Skeletal muscle cell (primary cell): ENCODE measurements at places on chromosomes 4 and X.

DNA sequence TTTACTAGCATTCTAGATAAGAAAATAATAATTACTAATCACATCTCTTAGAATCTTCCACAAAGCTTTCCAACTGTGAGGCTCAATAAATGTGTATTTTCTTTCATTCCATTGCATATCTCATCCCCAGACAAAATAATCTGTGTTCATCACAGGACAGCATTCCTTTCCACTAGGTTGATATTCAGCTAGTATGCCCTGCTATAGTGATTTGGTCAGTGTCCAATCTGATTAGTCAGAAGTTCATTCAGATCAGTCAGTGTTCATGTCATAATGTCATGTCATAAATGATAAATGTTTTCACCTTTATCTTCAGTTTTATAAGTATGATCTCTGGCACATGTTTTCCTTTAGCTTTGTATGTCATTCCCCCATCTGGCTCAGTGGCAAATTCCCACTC is 611.4 kb downstream of the KCTD8 start:
- DNase-seq: no peak

DNA sequence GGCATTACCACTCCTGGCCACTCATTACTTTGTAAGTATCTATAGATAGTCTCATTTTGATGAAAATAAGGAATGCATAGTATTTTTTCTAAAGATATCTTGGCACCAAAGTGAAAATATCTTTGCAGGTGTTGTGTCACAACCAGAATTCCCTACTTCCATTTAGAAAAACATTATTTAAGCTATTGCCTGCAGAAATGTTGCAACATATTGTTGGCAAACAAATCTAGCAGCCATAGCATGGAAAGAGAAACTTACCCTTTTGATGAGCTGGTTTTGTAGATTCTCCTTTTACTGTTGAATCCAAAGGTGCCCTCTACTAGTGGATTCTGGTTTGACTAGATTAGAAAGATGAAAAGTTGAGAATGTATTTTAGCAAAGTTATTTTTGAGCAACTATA is 138.8 kb downstream of the AREG start:
- DNase-seq: no peak

DNA sequence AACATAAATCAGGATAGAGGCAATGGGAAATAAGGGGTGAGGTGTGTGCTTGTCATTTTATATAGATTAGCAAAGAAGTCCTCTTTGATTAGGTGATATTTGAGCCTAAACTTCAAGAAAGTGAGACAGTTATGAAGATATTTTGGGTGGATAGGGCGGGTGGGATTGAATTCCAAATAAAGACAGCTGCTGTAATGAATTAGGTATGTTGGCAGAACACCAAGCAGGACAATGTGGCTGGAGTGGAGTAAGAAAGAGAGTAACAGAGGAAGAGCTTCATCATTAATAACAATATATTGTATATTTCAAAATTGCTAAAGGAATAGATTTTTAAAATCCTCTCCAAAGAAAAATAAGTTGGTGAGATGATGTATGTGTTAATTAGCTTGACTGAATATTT is 91.0 kb upstream of the CENPE start:
- no peak for DNase-seq

DNA sequence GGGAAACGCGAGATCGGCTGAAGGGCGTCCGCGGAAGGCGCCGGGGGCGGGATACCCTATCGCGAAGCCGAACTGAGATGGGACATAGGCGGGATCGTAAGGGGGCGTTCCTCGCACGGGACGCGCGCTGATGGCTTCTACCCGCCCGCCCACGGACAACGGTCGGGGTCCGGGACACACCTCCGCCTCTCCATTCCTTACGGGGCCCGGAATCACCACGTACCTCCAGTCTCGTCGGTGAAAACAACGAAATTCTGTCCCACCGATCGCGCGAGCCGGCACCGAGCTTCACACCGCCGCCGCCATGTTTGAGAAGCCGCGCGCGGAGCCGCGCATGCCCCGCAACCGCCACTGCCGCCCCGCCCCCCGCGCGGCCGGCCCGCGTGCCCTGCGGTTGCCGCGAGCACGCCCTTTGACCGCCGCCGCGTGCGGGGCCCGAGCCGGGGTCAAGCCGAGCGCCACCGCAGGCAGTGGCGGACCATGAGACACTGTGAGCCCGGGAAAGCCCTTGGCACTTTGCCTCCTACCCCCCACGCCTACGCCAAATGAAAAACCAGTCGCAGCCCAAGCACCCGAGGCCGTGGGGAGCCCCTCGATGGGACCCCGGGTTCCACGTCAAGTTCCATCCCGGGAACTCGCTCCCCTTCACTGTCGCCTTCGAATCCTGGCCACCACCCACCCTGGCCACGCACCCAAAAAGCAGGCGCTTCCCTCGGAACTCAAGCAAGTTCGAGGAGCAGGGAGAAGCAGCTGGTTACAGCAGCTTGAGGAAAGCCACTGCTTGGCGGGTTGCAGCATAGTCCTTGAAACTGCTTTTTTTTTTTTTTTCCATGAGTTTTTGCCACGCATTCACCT is at the start of gene SCML2:
Gene SCML2, minus strand, starts transcription at position 320 of the 855 bp plus-strand sequence. CDS start 20,617 bp downstream, outside the sequence.
- no peak for DNase-seq

DNA sequence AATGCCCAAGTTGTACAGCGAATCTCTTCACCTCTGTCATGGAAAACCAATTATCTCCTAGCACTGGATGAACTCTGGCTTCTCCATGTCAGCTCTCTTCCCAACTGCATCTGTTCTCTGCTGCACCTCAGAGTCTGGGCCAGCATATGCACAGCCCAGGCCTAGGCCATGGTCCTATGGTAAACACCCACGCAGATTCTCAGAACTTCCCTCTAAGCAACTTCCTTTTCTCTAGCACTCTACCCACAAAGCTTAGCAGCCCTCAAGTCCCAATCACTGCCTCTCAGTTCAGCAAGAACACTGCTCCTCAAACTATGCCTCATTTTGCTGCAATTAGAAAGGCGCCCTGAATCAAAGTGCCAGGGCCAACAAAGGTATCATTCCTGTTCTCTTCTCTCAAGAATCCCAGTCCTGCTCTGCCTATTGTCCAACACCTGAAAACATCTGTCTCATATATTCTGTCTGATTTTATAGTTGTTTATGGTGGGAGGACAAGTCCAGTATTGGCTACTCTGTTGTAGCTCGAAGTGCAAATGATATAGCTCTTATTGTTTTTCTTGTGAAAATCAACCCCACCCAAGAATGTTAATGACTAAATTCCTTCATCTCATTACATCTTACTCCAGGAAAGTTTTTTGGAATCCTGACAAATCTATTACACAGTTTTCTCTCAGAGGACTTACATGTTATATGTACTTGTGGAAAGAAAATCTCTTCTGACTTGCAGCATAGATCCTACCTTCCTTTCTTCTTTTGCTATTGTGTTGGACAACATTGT is 85.4 kb downstream of the DCHS2 start:
- DNase-seq: no peak

DNA sequence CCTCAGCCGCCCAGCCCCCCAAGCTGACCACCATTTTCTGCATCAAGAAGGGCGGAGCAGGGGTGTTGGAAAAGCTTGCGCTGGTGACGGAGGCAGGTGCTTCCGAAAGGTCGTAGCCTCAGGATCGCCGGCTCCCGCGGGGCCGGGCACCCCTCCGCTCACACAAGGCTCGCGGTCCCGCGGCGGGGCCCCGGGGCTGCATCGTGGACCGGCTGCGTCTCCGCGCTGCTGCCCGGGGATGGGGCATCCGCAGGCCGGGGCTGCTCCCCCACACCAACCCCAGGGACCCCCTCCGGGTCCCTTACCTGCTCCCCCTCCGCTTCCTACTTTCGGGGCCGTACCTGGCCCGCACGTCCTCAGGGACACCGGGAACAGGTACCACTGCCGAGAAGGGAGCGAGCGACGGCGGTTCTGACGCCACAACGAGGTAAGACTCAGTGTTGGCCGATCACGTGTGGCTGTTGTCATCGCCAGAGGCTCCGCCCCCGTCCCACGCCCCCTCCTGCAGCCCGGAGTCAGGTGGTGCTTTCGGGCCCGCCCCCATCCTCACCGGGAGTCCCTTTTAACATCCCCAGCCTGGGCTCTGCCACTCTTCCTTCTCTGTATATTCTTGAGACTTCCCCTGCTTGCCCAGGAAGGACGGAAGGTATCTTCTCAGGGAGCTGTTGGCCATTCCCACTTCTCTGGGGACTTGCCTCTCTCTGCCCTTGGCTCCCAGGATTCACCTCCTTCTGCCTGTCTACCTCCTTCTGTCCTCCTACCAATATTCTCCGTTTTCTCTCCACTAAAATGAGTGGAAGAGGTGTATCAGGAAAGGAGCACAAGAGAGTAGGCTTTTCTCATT is at the start of gene BEX2:
Gene BEX2, minus strand, starts transcription at position 436 of the 844 bp plus-strand sequence. CDS start 1,014 bp downstream, outside the sequence.
- no peak for DNase-seq

DNA sequence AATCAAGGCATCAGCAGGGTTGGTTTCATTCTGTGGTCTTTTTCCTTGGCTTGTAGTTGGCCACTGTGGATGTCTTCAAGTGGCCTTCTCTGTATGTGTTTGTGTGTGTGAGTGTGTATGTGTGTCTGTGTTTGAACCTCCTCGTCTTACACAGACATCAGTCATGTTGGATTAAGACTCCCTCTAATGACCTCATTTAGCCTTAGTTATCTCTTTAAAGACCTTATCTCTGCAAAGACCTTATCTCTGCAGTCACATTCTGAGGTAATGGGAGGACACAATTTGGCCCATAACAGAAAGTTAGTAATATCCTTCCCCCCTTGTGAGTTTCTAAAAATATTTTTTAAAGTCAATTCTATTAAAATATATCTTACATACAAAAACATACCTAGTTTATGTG is 126.7 kb downstream of the EMCN start:
- DNase-seq: no peak

GRCh38 chrX:108439426-108439942 is at the start of gene COL4A5:
Gene COL4A5, plus strand, starts transcription at chrX:108439838. Its CDS starts 288 bp downstream, at chrX:108440126.
- peak; percentile 64 for DNase-seq

DNA sequence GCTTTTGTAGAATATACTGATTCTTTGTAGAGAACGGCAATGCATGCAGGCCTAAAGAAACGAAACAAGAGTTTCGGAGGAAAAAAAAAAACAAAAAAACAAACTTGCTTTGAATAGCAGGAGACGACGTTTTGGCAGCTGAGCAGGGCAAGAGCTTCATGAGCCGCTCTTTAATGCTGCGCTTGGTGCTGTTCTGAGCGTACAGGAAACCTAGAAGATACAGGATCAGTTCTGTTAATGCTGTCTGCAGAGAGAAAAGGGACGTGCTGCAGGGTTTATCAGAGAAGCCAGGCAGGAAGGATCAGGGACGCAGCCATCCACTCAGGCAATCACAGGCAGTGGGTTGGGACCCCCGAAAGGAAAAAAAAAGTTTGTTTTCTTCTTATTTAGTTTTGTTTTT is 182.2 kb downstream of the PACRGL start:
- DNase-seq: no peak

DNA sequence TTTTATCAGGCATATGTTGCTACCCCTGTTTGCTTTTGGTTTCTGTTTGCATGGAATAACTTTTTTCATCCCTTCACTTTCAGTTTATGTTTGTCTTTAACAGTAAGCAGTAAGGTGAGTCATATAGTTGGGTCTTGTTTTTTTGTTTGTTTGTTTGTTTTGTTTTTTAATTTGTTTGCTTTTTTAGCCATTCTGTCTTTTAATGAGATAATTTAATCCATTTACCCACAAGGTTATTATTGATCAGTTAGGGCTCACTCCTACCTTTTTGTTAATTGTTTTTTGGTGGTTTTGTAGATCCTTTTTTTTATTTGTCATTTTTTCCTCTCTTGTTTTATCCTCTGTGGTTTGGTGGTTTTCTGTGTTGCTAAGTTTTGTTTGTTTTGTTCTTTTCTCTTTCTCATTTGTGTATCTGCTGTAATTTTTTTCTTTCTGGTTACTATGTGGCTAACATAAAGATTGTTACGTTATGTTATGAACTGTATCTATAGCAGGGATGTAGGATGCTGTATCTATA is 379.5 kb upstream of the MAD2L1 start:
- DNase-seq: no peak

DNA sequence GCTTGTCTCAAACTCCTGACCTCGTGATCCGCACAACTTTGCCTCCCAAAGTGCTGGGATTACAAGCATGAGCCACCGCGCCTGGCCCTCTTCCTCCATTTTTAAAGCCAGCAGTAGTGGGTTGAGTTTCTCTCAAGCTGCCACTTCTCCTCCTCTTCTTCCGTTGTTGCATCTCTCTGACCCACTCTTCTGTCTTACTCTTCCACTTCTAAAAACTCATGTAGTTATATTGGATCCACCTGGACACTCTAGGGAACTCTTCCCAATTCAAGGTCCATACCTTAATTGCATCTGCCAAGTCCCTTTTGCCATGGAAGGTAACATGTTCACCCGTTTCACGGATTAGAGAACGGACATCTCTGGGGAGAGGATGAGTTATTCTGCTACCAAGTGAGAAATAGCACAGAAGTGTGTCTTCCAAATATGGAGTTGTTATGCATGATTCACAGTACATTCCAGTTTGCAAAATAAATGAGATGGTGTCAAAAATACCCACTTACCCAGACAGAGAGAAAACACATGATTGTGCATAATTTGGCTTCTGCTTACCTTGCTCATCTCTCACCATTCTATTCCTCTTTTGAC is 51.8 kb downstream of the GBA3 start:
- DNase-seq: no peak

- DNase-seq: no peak
Measured at GRCh38 chr4:6974138-6974848, 64.7 kb downstream of the TBC1D14 start.

GRCh38 chr4:156634612-156635011 is 337.0 kb downstream of the PDGFC start:
- DNase-seq: no peak

DNA sequence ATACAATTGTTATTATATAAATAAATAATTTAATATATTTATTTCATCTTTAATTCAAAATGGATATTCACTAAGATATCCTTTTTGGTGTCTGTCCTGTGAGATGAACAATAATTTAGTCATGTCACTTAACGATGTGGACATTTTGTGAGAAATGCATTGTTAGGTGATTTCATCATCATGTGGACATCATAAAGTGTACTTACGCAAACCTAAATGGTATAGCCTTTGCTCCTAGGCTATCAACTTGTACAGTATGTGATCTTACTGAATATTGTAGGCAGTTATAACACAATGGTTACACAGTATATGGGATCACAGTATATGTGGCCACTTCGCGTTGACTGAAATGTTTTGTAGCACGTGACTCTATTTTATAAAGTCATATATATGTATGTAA is 20.2 kb upstream of the CHRNA9 start:
- peak; percentile 47 for DNase-seq

DNA sequence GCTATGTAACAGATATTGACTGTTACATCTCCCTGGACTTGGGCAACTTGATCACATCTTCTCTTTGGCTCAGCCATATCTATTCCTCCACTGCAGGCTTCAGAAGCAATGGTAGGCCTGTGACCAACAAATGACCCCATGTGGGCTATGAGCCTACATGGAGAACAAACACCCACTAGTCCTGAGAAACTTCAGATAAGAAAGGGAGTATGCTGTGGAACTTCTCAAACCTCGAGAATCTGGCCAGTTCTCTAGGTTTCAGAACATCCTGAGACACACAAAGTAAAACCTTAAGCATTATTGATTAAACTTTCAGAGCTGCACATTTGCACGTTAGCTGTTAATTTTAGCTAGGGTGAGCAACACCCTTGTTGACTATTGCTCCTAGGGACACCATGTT is 16.3 kb downstream of the RBMX2 start:
- no peak for DNase-seq

GRCh38 chr4:147714575-147715401 is 17.1 kb upstream of the ARHGAP10 start:
- DNase-seq: peak; percentile 45

GRCh38 chrX:150607201-150607600 is 38.8 kb downstream of the MTM1 start:
- no peak for DNase-seq
